ENCODE measurements at places on chromosomes 2 and 18.

DNA sequence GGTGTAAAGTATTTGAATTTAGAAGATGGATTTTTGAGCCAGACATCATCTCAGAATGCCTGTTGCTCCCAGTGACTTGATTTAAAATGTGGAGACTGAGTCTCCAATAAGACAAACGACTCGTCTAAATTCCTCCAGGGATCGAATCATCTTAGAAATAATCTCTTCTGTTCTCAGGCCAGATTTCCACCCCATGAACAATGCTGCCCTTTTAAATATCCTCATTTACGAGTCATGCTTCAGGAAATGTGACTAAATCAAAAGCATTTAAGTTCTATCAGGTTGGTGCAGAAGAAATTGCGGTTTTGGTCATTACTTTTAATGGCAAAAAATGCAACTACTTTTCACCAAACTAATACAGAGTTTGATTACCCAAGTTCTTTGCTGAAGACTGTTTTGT, 684.6 kb upstream of the SOX11 start:
- no peak for DNase-seq

GRCh38 chr2:24792874-24793760, at the start of the genes CENPO and PTRHD1:
Gene CENPO, plus strand, starts transcription at chr2:24793425. Its CDS starts 495 bp downstream, at chr2:24793920.
Gene PTRHD1, minus strand, starts transcription at chr2:24793391. Its CDS starts 14 bp downstream, at chr2:24793377.
- DNase-seq = peak; percentile 96

DNA sequence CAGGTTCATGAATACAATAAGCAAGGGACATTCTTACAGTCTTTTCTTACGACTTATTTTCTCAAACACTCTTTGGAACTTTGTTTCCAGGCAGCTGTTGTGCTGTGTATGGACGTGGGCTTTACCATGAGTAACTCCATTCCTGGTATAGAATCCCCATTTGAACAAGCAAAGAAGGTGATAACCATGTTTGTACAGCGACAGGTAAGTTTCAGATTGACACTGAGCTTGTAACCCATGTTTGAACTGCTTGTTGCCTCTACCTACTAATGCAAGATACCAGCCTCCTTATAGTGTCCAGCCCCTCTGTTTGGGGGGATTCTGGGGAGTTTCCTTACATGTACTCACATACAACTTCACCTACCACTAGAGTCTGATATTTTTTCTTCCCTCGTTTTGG, 3.8 kb downstream of the XRCC5 start:
- DNase-seq = no peak

- DNase-seq = no peak
Measured at GRCh38 chr2:105749583-105750400, 5.1 kb downstream of the NCK2 start.

- no peak for DNase-seq
Measured at GRCh38 chr18:59904011-59904601, 4.3 kb downstream of the PMAIP1 start.

- DNase-seq = no peak
Measured at GRCh38 chr2:226063704-226064440, 664.4 kb downstream of the NYAP2 start.

- no peak for DNase-seq
Measured at GRCh38 chr2:30708491-30709290, 98.6 kb downstream of the CAPN13 start.

DNA sequence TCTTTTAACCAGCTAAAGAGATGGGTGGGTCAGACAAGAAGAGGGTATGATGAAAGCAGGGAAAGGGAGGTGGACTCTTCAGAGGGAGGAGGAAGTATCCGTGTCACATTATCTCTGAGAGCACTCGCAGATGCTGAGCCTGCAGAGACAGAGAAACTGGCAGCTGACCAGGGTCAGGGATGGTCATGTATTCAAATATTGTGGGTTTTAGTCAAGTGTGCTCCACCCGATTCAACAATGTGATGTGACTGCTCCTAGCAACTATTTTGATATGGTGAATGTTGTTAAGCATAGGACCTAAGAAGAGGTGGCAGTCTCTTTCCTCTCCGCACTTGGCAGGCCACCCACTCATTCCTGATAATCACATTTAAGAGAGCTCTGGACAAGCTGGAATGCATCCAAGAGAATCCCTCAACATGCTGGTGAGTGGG, 1.3 kb upstream of the CLIP4 start:
- no peak for DNase-seq

- DNase-seq = no peak
Measured at GRCh38 chr2:101961338-101962191, 30.2 kb upstream of the IL1R2 start.

- DNase-seq = no peak
Measured at GRCh38 chr2:2114707-2115245, 216.3 kb downstream of the MYT1L start.

GRCh38 chr2:226794196-226794661, 5.4 kb downstream of the IRS1 start:
- no peak for DNase-seq

DNA sequence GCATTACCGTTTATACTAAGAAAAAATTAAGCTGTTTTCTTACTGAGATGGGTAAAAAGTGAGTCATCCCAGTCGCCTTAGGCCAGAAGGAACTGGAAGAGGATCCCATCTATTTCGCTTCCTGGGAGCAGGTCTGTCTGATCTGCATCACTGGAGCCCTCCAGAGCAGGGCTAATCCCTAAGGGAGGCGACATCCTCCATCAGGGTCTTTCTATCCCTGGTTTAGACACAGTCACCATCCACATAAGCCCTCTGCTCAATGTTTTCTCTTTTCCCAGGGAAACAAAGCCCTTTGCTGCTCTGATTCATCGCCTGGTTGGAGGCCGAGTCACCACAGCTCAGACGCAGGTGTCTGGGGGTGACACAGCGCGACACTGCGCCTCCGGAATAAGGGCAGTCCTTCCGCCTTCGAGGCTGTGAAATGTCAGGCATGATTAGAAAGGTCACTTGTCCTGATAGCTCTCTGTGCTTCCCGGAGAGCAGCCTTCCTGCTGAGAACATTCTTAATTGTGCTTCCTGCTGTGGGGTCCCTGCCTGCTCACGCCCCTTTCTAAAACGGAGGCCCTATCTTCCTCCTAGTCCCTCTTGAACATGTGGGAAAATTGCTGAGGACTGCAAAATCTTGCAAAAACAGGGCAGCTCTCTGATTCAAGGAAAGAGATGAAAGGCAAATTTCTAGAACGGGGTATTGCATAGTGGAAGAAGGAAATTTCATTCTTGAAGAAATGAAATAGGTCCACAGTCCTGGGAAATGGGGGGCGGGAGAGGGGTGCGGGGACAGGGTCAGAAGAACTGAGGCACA, 56.3 kb downstream of the MARCHF4 start:
- peak; percentile 76 for DNase-seq

Data from dermis microvascular lymphatic vessel endothelial cell (primary cell).